NCI-H2081 (cell line): ENCODE measurements at places on chromosomes 5 and 9.

DNA sequence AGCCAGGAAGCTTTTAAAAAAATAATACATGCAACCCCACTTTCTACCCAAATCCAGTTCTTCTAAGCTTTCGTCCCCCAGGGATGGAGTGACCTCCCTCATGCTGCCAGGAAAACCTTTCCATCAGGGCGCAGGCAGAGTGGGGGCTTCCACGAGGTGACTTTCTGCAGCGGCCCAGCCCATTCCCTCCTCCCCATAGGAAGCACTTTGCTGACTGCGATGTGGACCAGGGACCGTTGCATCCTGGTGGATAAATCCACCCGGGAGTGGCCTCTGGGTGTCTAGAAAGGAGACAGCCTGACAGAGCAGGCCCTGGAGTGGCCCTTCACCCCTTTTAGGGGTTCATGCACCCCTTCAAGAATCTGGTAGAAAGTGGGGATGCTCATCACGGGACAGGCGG, 1.6 kb downstream of the QRFP start:
- no peak for DNase-seq

- DNase-seq = no peak
Observed at GRCh38 chr5:9540791-9541190, 5.1 kb downstream of the SEMA5A start.

DNA sequence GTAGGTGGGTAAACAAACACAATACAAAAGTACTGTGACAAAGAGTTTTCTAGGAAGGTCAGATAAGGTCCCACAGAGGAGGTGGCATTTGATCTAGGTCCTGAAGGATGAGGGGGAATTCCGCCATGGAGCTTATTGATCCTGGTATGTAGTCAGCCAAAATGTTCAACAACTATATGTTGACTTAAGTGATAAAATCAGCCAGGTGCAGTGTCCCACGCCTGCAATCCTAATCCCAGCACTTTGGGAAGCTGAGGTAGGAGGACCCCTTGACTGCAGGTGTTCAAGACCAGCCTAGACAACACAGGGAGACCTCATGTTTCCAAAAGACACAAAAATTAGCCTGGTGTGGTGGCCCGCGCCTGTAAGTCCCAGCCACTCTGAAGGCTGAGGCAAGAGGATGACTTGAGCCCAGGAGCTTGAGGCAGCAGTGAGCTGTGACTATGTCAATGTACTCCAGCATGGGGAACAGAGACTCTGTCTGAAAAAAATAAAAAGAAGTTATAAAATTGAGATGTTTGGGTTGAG, 46.4 kb upstream of the PLIN2 start:
- DNase-seq = no peak

- DNase-seq = no peak
Observed at GRCh38 chr9:88991066-88992034, at the start of gene S1PR3. S1PR3 (plus strand) TSS chr9:88991468; CDS start chr9:89001201, 9,733 bp downstream.

DNA sequence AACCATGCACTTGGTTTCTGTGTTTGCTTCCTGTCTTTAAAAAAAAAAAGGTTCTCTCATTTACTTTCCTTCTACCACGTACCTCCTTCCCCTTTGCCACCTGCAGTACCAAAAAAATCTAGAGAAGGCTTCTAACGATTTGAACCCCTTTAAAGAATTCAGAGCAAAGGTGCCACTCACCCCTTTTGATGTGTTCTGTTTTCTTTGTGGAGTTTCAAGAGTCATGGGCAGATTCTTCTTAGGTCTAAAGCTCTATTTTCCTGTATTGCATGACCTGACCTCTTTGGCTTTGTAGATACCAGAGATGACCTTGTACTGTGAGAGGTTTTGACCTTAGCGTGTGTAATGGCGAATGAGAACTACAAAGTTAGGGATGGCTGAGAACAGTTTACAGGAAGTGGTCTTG, 29.0 kb downstream of the TXNDC8 start:
- DNase-seq = no peak

DNA sequence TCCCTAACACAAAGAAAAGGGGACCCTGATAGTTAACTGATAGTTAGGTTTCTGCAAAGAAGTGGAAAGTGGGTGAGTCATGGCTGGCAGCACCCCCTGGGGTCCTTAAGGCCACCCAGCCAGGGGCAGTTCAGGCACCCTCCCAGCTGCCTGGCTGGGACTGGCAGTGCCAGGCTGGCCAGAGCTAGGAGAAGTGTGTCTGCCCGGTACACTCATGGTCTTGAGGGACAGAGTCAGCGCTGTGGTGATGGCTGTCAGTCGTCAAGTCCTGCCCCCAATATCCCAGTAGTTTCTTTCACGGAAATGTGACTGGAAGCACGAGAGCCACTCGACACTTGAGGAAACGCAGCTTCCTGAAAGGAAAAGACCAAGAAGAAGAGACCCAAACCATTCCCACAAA, 22.3 kb upstream of the CNOT6 start:
- no peak for DNase-seq

GRCh38 chr5:108148715-108149139, 233.2 kb downstream of the FBXL17 start:
- peak; percentile 46 for DNase-seq

DNA sequence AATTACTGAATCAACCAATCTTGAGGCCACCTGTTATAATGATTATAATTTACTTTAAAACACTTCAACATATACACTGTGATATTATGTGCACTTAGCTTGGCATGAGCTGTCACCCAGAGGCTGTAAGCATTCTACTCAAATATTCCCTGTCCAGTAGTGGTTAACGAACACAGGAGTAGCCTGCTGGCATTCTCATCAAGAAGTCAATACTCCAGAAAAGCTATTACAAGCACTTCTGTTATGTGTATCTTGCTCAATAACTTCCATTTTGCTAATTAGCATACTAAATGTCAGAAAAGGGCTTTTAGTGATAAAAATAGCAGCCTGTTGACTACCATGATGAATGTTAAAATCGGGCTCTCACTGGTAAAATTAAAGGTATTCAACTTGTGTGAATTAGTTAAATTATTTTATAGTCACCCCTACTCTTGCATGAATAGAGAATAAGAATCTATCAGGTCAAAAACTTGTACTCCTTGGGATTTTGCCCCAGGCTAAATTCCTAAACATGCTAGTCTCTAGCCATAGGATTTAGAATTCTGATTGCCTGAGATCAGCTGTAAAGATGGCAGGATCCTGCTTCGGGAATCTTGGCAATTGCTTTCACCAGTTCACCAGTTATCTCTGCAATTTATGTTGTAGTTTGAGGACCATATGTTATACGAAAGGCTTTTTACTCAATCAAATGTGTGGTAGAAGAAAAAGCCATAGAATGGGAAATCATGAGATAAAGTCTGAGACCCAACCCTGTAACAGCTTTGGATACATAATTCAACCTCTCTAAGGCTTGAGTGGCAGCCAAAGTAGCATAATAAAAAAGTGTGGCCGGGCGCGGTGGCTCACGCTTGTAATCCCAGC, 43.4 kb upstream of the PAM start:
- no peak for DNase-seq
